ENCODE measurements at places on chromosomes 3 and 15. TPM values are rescaled to one million over a fixed set of nuclear protein-coding genes. Genes with fewer than 3 reads are reported as not detected.

DNA sequence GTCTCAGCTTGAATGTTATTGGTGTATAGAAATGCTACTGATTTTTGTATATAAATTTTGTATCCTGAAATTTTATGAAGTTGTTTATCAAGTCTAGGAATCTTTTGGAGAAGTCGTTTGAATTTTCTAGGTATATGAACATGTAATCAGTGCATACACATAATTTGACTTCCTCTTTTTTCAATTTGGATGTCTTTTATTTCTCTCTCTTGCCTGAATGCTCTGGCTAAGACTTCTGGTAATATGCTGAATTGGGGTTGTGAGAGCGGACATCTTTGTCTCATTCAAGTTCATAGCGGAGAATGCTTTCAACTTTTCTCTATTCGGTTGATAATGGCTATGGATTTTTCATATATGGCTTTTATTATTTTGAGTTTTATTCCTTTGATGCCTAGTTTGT, 100.9 kb upstream of the MCTP2 start:
- H3K4me1 ChIP-seq, result no peaks in the 10 kb centered on the region
- H3K27ac ChIP-seq, result no peak overlapping the region
- DNase-seq, result no peak
- H3K27me3 ChIP-seq, result peaks cover 41% of the 10 kb centered on the region

DNA sequence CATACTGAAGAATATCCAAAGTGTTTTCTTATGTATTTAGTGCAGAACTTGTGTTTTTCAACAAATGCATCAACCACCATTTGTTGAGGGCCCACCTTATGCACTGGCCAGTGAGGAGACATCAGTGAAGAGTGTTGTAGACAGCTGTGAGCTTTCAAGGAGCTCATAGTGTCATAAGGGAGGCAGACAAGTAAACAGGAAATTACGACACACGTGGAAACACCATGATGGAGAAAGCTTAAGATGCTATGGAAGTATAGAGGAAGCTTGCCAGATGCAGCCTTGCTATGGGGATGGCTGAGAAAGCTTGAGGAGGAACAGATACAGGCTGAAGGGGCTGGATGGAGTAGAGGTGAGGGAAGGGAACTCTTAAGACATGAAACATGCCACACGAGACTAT, 50.8 kb upstream of the PSMD6 start:
- peaks cover 10% of the 10 kb centered on the region for H3K27me3 ChIP-seq
- no peak overlapping the region for H3K27ac ChIP-seq
- DNase-seq, result no peak
- no peaks in the 10 kb centered on the region for H3K4me1 ChIP-seq
- no peaks in the 10 kb centered on the region for H3K36me3 ChIP-seq

GRCh38 chr3:132416161-132416560, 1.1 kb upstream of the DNAJC13 start:
- H3K4me3 ChIP-seq, result peak overlapping the region; percentile 99
- peaks cover 14% of the 10 kb centered on the region for H3K36me3 ChIP-seq
- DNase-seq, result no peak

DNA sequence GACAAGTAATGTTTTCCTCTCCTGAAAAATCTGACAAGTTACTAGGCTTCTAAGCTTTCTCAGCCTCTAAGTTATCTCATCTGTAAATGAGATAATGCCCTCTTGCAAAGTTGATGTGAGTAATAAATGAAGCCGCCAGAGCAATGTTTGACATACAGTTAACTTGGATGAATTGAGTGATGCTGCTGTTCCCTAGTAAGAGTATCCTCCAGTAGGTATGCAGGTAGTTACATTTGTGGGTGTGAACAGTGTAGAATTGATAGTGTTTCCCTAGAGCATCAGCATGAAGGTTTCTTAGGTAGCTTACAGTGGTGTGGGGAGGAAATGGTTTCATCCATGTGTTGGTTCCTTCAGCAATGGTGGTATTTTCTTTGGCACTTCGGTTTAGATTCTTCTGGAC, 3.4 kb downstream of the ATP2C1 start:
- no peak overlapping the region for H3K27ac ChIP-seq
- no peak for DNase-seq
- H3K4me1 ChIP-seq, result peaks cover 45% of the 10 kb centered on the region
- H3K27me3 ChIP-seq, result no peaks in the 10 kb centered on the region
- peaks cover 5% of the 10 kb centered on the region for H3K36me3 ChIP-seq
- no peak overlapping the region for H3K4me3 ChIP-seq

- H3K27me3 ChIP-seq, result no peaks in the 10 kb centered on the region
- no peak overlapping the region for H3K27ac ChIP-seq
- H3K4me3 ChIP-seq, result no peak overlapping the region
- no peak for DNase-seq
- H3K36me3 ChIP-seq, result no peaks in the 10 kb centered on the region
Observed at GRCh38 chr3:114799816-114800215, 347.3 kb downstream of the ZBTB20 start.

- no peaks in the 10 kb centered on the region for H3K36me3 ChIP-seq
- peaks cover 10% of the 10 kb centered on the region for H3K4me1 ChIP-seq
- peaks cover 16% of the 10 kb centered on the region for H3K27me3 ChIP-seq
- DNase-seq, result no peak
Observed at GRCh38 chr15:66927201-66928077, 138.0 kb upstream of the SMAD3 start.

DNA sequence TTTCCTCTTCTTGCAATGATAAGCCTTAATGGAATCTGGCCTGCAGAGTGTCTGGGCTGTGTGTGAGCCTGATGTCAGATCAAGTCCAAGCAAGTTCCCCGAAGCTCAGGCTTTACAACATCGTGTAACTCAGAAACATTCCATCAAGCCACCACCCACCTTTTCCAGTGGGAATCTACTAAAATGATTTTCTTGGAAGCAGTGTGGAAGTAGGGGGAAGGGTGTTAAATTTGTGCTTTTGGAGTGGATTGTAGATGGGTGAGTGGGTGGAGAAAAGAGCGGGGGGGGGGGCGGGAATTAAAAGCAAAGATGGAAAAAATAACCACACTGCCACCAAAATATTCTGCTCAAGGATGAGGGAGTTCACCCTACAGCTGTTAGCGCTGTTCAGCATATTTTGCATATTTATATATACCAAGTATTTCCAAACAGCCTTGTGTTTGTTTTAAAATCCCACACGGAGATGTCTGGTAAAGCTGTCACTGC, 53.6 kb downstream of the VGLL3 start:
- no peak overlapping the region for H3K27ac ChIP-seq
- no peak overlapping the region for H3K4me3 ChIP-seq
- no peaks in the 10 kb centered on the region for H3K27me3 ChIP-seq
- H3K4me1 ChIP-seq, result no peaks in the 10 kb centered on the region
- no peak for DNase-seq

NDN gene
- 4.7 TPM for total RNA-seq

GRCh38 chr3:120169407-120169806, 75.2 kb upstream of the GSK3B start:
- no peak overlapping the region for H3K4me3 ChIP-seq
- no peak for DNase-seq
- no peaks in the 10 kb centered on the region for H3K27me3 ChIP-seq
- no peaks in the 10 kb centered on the region for H3K36me3 ChIP-seq
- no peaks in the 10 kb centered on the region for H3K4me1 ChIP-seq

DHX30 gene
- 72.8 TPM for total RNA-seq

Measured in activated CD8-positive, alpha-beta T cell treated with anti-CD3 and anti-CD28 coated beads, Interleukin-2, amount 10 ng/mL, durations not matched to agents 7 days and 5 days (primary cell).